ENCODE measurements at places on chromosomes 11 and 22. TPM values are rescaled to one million over a fixed set of nuclear protein-coding genes. Genes with fewer than 3 reads are reported as not detected.

The FXYD6 gene
- total RNA-seq, result 44.6 TPM

The EMID1 gene
- total RNA-seq, result 3.8 TPM

The ZBTB16 gene
- 0.25 TPM for total RNA-seq

DNA sequence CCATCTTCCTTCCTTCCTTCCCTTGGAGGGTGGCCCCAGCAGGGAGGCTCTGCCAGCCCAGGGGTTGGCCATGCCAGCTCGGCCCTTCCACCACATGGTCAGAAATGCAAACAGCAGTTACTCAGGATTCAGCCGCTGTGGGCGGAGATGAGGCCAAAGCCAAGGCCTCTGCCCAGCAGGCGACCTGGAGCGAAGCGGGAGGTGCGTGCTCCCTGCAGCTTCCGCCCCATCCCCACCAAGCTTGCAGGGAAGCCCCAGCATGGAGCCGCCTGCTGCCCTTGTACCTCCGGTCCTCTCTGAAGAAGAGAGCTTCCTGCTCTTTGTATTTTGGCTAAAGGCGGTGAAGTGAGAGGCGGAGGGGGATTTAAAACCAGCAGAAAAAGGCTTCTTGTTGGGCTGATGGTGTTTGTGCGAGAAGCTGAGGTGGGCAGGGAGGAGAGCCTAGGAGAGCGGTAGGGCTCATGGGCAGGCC lies 50.4 kb downstream of the ANO1 start:
- no peaks in the 10 kb centered on the region for H3K27me3 ChIP-seq
- no peak overlapping the region for H3K27ac ChIP-seq
- no peak overlapping the region for H3K4me3 ChIP-seq
